Posterior vena cava (tissue), 2 donors: ENCODE measurements at places on chromosomes 7 and 10.

DNA sequence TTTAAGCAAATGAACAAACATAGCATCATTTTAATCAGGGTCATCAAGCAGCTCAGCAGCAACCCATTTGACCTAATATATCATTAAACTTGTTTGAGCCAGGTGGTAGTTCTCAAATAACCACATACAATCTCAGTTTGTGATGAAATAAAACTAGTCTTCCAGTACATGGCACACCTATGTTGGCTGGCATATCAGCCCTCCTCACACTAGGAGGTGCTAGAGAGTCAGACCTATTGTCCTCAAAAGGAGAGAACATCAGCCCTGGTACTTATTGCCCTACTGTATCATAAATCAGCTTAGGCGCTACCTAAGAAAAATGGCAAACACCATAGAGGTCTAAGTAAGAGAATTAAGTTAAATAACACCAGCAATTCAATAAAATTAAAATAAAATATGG, 81.7 kb downstream of the CABCOCO1 start:
- no peak for DNase-seq

- no peak for DNase-seq
These were observed 75.1 kb upstream of the PTPRZ1 start for GRCh38 chr7:121797657-121798452.

GRCh38 chr10:50514995-50515394, 108.8 kb downstream of the SGMS1 start:
- no peak for DNase-seq

DNA sequence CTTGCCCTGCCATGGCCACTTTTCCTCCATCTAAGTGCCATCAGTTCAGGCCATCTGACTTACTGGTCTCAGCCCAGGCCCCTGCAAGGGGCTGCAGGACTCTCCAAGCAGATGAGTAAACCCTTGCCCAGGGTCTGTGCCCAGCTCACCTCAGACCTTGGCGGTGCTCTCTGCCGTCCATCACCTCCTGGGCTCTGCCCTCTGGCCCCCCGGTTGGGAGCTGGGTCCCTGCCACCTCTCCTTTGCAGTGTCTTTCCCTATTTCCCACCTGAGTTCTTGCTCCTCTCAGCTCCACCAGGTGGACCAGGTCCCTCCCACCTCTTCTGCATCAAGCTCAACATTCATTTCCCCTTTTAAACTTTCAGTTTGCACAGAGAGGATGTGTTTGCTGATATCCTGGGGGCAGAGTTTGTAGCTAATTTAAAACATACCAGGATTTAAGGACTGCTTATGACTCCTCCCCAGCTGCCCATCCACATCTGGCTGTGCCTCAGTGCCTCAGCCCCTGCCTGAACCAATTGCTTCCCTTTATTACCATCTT, 135.5 kb downstream of the SLIT1 start:
- DNase-seq, result peak; percentile 43

GRCh38 chr7:4738711-4739527, 36.5 kb upstream of the AP5Z1 start:
- DNase-seq, result no peak

GRCh38 chr7:47480576-47481538, 101.1 kb downstream of the TNS3 start:
- DNase-seq, result peak; percentile 67

DNA sequence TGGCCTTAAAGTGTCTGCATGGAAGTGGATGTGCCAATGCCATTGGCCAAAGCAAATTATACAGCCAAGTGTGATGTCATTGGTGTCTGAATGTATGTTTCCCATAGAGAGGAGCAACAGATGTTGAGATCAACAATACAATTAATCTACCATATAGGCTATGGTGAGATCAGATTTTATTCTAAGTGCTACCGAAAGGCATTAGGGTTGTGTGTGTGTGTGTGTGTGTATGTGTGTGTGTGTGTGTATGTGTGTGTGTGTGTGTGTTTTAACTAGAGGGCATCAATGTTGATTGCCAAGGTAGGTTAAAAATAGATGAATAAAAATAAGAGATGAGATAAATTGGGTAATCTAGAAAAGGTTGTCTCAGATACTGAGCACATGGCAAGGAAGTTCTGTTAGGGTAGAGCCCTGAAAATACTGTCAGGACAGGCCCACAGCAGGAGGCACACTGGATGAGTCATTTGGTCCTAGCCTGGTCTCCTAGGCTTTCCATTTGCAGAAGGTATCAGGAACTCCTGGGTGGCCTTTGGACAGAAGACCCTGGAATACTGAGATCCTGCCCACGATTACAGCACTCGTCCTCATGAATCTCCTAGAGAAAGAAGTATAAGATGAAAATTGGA, 446.0 kb upstream of the PODXL start:
- DNase-seq, result no peak

DNA sequence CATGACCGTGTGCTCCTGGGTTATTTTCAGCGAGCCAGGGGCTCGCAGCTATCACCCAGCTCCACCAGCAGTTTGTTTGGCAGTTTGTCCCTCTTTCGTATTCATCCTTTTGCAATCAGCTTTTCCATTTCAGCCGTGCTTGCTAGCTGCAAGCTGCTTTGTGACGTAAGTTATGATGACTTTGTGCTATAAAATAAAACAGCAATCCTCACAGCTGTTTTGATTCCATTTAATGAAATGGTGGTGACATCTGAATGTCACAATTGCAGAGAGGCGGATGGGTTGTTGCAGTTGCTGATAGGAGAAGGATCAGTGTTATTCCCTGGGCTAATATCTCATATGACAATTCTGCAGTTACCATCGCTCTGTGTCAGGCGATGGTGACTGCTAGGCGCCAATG, 251.7 kb downstream of the SNX10 start:
- DNase-seq, result no peak

DNA sequence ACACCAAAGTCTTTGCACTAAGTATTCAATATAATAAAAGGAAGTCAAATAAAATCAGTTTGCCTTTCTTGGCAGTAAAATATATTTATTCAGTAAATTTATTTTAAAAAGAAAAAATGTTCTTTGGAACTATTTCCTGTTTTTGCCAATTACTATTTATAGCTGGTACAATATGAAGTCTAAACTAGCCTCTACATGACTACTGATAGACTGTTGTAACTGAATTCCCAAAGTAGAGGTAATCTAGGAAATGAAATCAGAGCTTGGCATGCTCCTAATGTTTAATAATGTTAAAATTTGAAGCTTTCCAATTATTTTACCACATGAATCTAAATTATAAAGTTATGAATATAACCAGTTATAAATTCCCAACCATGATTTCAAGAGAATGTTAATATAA, 385.5 kb downstream of the SEMA3D start:
- no peak for DNase-seq

DNA sequence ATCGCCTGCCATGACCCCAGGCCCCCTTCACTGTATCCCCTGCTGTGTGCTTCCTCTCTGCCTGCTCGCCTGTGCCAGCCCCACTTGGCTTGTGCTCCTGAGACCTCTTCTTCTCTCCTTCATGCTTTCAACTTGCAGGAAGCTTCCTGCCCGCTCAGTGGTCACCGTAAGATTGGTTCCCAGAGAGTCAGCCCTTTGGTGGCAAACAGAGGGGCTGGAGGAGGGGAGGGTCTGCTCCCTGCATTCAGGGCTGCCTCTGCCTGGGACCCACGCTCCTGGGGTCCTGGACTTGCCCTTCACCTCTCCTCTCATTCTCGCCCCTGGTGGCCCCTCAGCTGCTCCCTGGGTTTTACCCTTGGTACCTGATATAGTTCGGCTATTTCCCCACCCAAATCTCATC, 45.8 kb upstream of the ZNF32 start:
- no peak for DNase-seq

DNA sequence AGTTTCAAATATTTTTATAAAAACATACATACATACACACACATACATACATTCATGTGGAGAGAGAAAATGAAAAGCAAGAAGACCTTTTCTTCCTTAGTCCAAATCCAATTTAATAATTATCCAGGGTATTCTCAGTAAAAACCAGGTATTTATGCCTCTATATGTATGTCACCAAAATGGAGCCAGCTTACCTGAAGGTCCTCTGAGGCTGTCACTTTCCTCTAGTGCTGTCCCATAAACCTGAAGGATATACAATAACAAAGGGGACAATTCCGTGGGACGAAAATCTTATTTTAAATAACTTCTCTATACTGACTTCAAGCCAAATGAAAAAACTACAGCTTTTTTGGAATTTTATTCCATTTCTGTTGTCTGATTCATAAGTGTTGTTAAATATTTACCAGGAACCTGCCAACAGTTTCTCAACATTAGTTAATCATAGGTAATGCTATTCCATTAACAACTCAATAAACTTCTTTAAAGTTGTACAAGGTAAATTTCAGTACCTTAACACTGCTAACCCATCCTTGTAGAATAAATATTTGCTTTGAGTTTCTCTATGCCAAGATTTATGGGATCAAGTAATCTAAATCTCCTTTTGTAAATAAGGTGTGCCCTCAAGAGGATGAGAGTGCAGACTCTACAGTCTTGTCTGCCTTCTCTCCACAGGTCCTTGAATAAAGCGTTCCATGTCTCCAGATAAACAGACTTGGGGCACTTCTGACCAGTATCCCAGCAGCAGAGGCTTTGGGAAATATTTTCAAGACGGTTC, 260.3 kb downstream of the AHR start:
- DNase-seq, result no peak

DNA sequence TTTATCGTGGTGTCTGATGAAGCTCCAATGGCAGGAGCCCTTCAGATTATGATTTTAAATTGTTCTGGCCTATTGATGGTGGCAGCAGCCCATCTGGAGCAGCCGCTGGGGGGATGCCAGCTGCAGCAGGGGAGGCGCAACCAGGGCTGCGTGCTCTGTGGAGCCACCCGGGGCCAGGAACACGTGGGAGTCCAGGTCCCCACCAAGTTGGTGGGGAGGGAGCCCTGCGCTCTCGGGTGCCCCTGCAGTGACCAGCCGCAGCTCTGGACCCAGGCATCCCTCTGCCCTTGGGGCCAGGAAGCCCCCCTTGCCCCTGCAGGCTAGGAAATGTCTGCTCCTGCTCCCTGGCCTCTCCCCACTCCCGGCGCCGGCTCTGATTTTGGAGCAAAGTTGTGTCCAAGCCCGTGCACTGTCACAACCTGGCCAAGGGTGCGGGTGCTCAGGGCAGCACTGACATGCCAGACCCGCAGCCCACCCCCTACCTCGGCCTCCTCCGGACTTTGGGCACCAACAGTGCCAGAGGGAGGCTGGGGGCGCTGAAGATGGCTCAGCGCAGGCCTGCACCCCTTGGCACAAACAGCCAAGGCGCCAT, 147.2 kb upstream of the ADO start:
- DNase-seq, result no peak

DNA sequence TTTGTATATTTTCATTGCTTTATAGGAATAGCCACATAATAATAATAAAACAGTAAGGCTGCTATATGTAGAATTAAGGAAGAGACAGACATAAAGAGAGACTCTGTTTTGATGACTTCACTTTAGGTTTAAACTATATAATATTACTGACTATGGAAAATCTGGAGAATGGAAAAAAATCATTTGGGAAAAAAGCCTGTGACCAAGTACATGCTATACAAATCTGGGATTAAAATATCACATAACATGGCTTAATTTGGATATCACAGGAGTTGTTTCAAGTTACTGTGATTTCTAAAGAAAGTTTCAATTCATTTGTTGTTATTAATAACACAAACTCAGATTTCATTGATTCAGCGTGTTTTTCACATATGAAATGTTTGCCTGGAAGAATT, 7.7 kb downstream of the PLCE1 start:
- no peak for DNase-seq

- DNase-seq, result peak; percentile 22
These were observed 66.0 kb upstream of the DUSP5 start for GRCh38 chr10:110431659-110432058.

- DNase-seq, result peak; percentile 53
These were observed 102.1 kb upstream of the DDC start for GRCh38 chr7:50667338-50667737.

DNA sequence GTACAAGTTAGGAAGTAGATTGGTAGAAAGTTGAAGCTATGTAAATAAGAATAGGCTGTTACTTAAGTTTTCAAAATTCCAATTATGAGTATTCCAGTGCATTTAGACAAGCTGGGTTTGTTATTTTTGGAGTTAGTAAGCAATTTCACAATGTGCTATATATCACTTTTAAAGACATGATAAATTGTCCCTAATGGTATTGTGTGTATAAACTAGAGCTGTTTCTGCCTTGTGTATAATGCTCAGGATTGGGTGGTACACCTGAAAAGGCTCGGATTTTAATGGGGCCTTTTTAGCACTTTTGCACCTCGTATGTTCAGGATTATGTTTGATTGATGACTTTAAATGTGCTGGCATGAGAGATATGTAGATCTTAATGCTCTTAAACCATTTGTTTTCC, 175.8 kb downstream of the VTI1A start:
- DNase-seq, result no peak

DNA sequence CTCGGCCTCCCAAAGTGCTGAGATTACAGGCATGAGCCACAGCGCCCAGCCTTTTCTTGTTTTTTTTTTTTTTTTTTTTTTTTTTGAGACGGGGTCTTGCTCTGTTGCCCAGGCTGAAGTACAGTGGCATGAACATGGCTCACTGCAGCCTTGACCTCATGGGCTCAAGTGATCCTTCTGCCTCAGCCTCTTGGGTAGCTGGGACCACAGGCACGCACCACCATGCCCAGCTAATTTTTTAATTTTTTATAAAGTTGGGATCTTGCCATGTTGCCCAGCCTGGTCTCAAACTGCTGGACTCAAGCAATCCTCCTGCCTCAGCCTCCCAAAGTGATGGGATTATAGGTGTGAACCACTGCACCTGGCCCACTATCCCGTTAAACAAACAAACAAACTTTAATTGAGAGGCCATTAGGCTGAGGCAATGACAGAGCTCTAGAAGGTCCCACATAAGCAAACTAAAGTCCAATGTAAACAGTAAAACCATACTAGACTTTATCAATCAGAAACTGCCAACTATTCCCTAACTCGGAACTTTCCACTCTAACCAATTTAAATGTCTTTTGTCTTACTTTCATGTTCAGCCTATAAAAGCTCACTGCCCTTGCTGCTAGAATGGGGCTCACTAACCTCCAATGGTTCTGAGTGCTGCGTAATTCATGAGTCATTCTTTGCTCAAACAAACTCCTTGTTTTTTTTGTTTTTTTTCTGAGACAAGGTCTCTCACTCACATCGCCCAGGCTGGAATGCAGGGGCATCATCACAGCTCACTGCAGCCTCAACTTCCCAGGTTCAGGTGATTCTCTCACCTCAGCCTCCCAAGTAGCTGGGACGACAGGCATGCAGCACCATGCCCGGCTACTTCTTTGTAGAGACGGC, 1.9 kb downstream of the DHX32 start:
- no peak for DNase-seq

DNA sequence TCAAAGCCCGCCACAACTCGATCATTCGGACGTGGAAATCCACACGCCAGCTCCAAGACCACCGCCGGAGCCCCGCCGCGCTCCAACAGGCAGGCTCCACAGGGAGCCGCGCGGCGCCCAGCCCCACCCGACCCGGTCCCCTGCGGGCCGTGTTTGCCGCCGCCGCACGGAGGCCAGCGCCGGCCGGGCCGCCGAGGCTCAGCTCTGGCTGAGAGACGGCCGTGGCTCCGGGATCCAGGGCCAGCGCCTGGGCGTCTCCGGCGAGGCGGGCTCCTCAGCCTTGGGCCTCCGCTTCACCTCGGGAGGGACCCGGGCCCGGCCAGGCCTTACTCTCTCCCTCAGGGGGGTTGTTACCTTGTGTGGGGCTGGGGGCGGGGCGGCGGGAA, 333 bp downstream of the SMNDC1 start:
- DNase-seq, result no peak
